ENCODE measurements at places on chromosomes 12 and 14. TPM values are rescaled to one million over a fixed set of nuclear protein-coding genes. Genes with fewer than 3 reads are reported as not detected.

CACNA2D4 gene
- polyA plus RNA-seq: 0.23 TPM

LRRC43 gene
- 1.5 TPM for polyA plus RNA-seq

CEP170B gene
- 2.7 TPM for polyA plus RNA-seq

KRT6B gene
- polyA plus RNA-seq: not detected

PLA2G1B gene
- polyA plus RNA-seq: not detected

POC1B gene
- 14.5 TPM for polyA plus RNA-seq

DHH gene
- polyA plus RNA-seq: not detected

LRRK2 gene
- 1.8 TPM for polyA plus RNA-seq

CCDC92 gene
- polyA plus RNA-seq: 49.5 TPM

GRCh38 chr14:53571641-53572328 lies 384.8 kb downstream of the BMP4 start:
- DNase-seq: no peak

GRCh38 chr12:44616402-44616801 lies 259.7 kb downstream of the NELL2 start:
- no peak for DNase-seq

DNA sequence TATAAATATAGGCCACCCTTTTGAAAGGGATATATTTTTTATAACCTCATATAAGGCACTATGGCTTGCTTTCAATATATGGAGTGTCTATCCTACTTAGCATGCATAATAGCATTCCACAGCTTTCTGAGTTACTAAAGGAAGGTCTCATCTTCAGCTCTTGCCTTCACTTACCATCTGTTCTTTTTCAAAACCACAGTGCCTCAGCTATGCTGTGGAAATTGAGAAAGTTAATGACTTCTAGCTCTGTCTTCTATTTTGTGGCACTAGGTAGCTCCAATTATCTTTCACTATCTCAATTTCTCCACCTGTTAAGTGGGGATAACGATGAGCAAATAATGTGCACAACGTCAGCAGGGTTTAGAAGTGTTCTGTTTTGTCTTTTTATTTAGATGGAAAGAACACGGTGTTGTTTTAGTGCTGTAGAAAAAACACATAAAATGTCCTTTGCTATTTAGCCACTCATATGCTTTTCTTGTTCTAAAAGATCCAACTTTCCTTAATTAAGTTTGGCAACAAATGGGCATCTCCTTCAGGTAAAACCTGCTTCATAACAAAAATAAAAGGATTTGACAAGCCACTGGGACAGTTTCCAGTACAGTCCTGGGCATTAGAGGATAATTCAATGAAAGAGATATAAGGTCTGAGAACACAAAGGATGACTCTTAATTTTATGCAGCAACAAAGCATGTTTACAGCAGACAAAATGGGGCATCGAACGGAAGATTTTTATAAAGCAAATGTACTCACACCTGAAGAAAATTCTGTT lies 462.0 kb upstream of the SYT1 start:
- no peak for DNase-seq

GRCh38 chr12:5924342-5924741 lies 20.7 kb downstream of the ANO2 start:
- DNase-seq: no peak

GRCh38 chr12:1481326-1481725 lies 113.1 kb downstream of the FBXL14 start:
- no peak for DNase-seq

DNA sequence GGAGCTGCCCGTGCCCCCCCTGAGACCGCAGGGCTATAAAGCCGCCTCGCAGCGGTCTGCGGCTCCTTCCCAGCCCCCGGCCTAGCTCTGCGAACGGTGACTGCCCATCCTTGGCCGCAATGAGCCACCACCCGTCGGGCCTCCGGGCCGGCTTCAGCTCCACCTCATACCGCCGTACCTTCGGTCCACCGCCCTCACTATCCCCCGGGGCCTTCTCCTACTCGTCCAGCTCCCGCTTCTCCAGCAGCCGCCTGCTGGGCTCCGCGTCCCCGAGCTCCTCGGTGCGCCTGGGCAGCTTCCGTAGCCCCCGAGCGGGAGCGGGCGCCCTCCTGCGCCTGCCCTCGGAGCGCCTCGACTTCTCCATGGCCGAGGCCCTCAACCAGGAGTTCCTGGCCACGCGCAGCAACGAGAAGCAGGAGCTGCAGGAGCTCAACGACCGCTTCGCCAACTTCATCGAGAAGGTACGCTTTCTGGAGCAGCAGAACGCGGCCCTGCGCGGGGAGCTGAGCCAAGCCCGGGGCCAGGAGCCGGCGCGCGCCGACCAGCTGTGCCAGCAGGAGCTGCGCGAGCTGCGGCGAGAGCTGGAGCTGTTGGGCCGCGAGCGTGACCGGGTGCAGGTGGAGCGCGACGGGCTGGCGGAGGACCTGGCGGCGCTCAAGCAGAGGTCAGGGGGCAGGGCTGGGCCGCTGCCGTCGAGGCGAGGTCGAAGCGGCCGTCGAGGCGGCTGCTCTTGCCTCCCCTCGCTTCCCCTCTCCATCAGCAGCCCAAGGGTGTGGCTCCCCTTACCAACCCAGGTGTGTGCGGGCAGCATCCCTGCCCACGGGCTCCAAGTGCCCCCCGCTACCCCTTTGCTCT lies at the start of gene PRPH:
Gene PRPH (plus strand): TSS at position 66 of the 855 bp plus-strand sequence. CDS start 54 bp downstream, at position 120.
- DNase-seq: peak; percentile 32

DNA sequence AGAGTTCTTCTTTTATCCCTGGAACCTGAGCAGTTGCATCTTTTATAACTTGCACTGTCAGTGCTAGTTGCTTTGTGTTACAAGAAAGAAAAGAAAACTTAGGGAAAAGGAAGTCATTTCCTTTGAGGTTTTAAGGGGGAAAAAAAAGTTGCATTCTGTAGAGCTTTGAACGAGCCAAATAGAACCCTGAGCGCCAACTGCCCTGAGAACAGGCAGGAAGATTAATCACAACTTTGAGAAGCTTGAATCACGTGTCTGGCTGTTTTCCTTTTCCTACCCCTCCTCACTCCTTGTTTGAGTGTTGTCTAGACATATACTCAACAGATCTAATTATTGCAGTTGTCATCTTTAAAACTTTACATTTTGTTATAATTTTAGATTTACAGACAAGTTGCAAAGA lies 12.5 kb downstream of the PCNX1 start:
- peak; percentile 55 for DNase-seq

- DNase-seq: no peak
These were observed 319.5 kb downstream of the PAWR start for GRCh38 chr12:79371226-79371625.

DNA sequence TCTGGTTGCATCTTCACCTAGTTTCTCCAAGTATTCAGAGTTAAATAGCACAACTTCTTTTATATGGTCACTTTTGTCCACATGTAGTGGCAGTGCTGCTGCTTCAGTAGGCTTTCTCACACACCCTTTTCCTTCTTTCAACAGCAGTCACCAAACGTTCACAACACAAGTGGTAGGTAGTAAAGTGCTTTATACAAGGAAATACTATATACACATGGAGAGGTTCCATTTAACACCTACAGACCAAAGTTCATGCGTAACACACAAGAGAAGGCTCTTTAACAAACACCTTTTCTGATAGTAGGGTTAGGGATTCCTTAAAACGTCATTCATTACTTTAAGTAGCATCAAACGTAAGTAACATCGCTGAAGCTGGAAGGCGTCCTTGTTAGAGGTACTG lies 107.1 kb upstream of the USP44 start:
- DNase-seq: no peak

- no peak for DNase-seq
These were observed 1422.3 kb downstream of the AACS start for GRCh38 chr12:126487431-126487980.

DNA sequence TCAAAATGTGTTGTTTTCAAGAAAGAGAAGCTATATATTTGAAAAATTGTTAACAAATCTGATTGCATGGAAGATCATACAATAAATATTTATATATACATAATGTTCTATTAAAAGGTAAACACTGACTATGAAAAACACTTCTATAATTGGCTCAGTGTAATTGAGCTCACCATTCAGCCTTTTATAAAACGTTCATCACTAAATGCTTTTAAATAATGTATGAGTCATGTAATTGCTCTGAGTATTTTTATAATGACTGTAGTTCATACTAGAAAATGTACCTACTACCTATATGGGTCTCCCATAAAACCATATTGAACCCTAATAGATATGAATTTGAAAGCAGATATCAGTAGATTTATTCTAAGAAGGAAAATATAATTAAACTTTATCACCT lies 240.4 kb upstream of the MGAT4C start:
- DNase-seq: no peak

GRCh38 chr12:20044351-20044750 lies 324.0 kb upstream of the PDE3A start:
- DNase-seq: no peak

DNA sequence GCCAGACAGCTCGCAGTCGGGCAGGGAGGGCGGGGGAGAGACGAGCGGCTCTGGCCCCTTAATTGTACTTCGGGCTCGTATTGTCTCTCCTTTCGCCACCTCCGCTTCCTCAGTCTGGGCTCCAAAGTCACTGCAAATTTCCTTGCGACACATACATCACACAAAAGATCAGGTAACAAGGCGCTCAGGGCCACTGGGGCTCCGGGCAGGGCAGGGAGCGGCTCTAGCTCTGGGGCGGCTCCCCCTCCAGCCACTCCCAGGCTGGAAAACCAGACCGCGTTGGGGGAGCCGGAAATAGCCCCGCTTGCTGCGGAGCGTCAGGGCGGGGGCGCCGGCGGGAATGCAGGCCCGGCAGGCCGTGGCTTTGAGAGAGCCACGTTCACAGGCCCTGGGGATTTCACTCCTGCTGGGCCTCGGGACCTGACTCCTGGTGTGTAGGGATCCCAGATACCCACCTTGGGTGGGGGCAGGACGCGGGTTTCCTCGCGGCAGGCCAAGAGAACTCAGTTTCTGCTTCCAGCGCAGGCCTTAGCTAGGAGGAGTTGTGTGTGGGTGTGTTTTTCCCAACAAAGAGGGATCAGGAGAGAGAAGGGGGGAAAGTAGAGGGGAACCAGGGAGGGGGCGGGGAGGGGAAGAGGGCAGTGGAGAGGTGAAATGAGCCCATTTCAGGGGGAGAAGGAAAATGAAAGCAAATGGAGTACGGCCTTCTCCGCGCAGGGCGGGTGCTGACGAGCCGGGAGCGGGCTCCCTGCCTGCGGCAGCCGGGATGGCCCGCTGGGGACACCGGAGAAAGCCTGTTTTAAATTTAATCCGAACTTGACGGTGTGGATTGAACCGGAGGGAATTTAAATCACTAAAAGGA lies 4.4 kb upstream of the HOXC9 start:
- peak; percentile 64 for DNase-seq

DNA sequence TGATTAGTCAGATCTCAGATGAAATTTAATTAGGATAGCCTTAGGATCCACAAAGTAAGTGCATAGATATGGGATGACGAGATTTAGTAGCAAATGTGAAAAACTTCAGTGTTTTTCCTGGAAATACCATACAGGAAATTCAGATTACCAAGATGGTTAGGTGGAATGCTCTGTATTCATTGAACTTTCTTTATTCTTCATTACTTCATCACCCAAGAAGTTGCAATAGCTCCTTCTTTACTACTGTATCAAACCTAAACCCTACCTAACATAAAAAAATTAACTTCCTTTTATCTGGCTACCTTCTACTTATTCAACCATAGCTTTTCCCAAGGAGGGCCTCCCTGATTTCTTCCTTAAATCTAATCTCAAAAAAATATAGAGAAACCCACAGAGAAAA lies 100.4 kb downstream of the TTC6 start:
- DNase-seq: peak; percentile 19

DNA sequence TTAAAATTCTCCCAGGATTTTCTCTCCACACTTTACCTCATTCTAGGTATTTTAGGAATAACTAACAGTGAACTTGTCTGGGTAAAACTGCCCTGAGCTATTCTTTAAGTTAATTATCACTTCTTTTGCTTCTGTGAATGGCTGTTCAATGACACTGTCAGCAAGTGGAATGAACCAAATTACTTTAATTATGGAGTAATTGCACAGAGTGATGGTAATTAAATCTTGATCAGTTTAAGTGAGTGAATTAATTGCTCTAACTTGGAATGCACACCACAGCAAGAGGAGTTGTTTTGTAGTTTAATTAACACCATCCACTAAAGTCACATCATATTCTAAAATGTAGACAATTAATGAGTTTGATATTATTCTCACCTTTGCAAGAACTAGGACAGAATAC lies 36.2 kb upstream of the TMEM260 start:
- no peak for DNase-seq

All from GM23248 (cell line).